ENCODE measurements at places on chromosomes 2 and 18.

DNA sequence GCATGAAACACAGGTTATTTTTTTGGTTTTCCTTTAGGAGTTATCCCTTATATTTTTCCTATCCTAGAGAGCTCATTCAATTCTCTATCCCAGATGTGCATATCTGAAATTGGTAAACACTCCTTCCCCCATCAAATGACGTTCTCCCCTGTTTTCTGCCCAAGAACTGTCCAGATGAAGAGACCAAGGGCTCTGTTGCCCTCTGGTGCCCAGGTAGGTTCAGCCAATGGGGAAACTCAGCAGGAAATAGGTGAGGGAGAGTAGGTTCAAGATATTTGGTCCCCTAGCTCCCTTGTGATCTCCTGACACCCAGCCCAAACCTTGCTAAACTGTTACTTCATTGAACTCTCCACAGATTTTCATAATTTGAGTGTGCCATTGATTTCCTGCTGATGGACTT, 14.1 kb upstream of the INO80C start:
- no peak for DNase-seq

DNA sequence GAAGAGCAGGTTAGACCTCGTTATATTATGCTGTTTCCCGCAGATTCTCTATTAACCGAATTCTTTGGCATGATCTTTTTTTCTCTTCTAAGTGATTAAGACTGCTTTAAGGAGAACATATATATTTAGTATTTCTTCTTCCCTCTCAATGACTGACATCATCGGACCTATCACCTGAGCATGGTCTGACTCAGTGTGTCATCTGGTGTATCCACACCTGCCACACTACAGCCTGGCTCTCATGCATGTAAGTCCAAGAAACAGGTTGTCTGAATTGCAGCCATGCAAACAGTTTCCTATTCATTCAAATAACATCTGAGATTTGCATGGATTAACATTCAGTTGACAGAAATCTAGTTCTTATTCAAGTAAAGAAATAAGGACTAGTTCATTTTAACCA, 55.1 kb upstream of the CWC22 start:
- no peak for DNase-seq

GRCh38 chr2:171154348-171154747, 6.3 kb downstream of the TLK1 start:
- no peak for DNase-seq

GRCh38 chr2:144988591-144988990, 468.7 kb upstream of the ZEB2 start:
- DNase-seq: no peak

DNA sequence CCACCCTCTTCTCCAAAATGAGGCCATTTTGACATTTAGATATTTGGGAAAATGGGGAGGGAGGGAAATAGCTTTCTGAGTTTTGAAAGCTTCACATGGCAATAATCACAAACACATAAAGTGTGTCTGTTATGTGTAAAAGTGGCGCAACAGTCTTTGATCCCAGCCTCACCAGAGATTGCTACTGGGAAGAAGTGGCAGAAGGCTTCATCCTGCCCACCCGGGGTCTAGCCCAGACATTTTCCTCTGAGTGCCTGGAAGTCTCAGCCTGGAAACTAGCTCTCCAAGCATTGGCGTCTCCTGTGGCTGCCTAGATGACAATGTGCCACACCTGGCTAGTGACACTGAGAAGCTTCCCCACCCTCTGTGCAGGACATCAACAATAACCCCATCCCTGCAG, 1.7 kb upstream of the LBH start:
- DNase-seq: no peak

DNA sequence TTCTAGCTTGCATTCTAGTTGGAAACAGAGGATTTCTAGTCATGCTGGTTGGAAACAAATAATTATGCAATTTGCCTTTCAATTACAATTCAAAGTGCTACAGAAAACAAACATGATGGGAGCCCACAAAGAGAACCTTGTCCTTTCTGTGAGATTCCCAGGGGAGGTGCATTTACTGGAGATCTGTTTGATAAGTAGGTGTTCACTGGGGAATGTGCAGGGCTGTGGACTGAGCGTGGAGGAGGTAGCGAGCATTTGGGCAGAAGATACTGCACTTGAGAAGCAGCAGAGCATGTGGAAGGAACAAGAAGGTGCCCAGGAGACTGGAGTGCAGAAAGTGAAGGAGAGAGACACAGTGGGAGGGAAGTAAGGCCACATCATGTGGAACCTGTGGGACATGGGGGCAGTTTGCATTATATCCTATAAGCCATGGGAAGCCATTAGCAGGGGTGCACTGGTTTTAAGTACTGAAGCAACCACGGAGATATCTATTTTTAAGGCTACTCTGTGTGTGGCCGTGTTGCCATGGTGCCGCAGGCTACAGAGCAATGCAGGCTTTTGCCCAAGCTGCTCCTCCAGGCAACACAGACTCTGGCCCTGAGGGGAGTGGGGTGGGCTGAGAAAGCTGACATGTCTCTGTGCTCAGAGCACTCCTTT, 154.0 kb downstream of the ANTXR1 start:
- no peak for DNase-seq

DNA sequence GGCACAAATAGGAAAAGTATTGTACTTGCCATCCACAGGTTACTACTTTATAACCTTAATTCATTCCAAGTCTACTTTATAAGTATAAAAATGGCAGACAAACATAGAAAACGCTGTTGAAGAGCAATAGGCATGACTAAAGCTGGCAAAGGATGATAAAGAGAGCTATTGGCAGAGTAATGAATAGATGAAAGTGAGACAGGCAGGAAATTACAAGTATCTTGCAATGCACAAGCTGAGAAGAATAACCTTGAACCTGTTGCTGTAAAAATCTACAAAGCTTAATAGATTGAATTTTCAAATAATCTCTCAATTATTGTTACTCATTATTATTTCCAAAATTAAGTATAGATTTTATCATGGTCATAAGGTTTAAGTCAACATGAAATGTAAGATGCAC, 8.8 kb downstream of the PELI1 start:
- DNase-seq: no peak

GRCh38 chr2:40184551-40184950, 267.3 kb downstream of the SLC8A1 start:
- DNase-seq: no peak

DNA sequence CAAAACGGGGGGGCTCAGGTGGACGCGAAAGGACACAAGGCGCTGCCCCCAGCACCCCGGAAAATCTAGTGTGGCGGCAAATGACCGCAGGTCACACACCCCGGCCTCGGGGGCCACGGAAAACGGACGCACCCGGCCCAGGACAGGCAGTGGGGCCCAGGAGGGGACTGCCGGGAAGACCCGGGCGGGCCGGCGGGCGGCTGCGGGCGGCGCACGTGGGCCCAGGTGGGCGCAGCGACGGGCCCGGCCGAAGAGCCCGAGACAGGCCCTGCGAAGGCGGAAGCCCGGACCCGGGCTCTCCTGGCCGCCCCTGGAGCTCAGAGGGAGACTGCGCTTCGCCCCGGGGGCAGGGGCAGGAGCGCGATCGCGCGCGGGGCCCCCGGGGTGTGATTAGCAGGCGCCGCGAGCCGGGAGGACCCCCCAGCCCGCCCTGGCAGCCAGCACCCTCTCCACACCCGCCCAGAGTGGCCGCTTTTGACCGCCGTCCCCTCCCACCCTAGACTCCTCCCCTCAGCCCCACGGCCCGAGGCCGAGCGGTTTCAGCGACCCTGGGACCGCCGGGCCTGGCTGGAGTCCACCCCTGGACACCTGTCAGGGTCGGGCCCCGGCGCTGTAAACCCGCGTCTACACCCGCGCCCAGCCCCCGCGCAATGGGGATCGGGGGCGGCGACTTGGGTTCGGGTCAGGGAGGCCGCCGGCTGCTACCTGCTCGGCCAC, 773 bp downstream of the MBP start:
- DNase-seq: peak; percentile 87

DNA sequence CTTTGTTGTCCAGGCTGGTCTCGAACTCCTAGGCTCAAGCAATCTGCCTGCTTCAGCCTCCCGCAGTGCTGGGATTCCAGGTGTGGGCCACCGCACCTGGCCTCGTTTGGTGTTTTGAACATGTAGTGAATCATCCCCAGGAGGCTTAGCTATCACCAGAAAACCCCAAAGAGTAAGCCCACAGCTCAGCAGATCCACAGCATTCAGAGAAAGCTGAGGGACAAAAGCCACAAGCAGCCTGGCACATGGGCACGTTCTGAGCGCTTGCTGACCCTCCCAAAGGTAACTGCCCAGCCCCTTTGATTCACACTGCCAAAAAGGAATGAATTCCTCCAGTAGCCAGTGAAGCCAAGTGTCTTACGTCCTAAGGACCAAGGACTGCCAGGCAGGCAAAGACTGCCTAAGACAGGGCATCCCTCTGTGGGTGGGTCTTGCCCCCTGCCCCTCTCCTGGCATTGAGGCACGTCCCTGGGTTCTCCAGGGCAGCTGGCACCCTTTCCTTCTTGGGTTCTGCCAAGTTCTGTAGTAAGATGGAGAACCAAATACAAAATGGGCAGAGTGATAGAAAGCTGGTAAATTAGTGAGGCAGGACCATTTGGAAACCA, 31.7 kb downstream of the MBP start:
- DNase-seq: no peak

DNA sequence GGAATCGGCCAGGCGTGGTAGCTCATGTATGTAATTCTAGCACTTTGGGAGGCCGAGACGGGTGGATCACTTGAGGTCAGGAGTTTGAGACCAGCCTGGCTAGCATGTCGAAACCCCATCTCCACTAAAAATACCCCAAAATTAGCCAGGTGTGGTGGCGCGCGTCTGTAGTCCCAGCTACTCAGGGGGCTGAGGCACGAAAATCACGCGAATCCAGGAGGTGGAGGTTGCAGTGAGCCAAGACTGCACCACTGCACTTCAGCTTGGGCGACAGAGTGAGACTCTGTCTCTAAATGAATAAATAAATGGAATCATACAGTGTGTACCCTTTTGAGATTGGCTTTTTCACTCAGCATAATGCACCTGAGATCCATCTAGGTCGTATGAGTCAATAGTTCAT, 19.4 kb upstream of the TTC39C start:
- DNase-seq: no peak

GRCh38 chr2:109129921-109130722, 1.1 kb downstream of the SH3RF3 start:
- peak; percentile 15 for DNase-seq

- no peak for DNase-seq
These were observed 334.3 kb downstream of the FIGN start for GRCh38 chr2:163401481-163401880.

GRCh38 chr2:63041592-63041991, 9.0 kb upstream of the OTX1 start:
- DNase-seq: no peak
